ENCODE measurements at places on chromosomes 13 and 19. TPM values are rescaled to one million over a fixed set of nuclear protein-coding genes. Genes with fewer than 3 reads are reported as not detected.

DNA sequence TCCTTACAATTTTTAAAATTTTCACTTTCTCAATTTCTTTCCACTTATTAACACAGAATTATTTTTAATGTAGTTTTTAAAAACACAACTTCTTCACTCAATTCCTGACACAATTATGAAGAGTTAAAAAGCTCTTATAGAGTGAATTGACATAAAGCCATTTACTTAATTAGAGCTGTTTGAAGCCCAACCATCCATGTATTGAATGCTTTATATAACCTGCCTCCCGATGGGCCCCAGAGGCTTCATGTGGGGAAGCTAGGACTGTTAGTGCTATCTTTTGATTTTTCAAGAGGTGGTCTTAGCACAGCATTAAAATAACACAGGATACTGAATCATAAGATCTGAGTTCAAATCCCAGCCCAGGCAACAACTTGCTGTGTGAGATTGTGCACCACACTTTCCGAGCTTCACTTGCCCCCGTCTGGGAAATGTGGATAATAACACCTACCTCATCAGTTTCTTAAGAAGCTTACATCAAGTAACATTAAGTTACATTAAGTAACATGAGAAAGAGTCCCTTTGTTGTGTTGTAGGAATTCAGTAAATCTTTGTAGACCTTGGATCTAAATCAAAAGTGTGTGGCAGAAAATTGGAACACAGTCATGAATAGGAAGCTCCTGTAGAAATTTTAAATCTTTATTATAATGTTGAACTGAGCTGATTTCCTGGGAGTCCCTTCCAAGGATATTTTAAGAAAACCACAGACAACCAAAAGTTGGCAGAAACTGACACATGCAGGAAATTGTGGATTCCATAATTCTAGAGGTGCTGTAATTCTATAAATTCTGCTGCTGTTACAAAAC, 5.5 kb upstream of the ENOX1 start:
- H3K4me1 ChIP-seq = peaks cover 12% of the 10 kb centered on the region
- peak; percentile 71 for DNase-seq
- H3K36me3 ChIP-seq = no peaks in the 10 kb centered on the region

GRCh38 chr19:35585848-35586247, at the start of gene PMIS2:
TSS of gene PMIS2 (plus strand) at chr19:35586173. CDS start at chr19:35586260, 87 bp downstream.
- no peaks in the 10 kb centered on the region for H3K4me1 ChIP-seq
- DNase-seq = no peak
- H3K36me3 ChIP-seq = no peaks in the 10 kb centered on the region

GRCh38 chr13:30791354-30792001, 56.1 kb downstream of the ALOX5AP start:
- DNase-seq = no peak
- no peaks in the 10 kb centered on the region for H3K36me3 ChIP-seq
- H3K4me1 ChIP-seq = peaks cover 33% of the 10 kb centered on the region
- no peak overlapping the region for H3K4me3 ChIP-seq

The TEX26 gene
- not detected for total RNA-seq

The PCDH20 gene
- not detected for total RNA-seq

Data from osteoblast (primary cell).